ENCODE measurements at places on chromosomes 16 and 17.

DNA sequence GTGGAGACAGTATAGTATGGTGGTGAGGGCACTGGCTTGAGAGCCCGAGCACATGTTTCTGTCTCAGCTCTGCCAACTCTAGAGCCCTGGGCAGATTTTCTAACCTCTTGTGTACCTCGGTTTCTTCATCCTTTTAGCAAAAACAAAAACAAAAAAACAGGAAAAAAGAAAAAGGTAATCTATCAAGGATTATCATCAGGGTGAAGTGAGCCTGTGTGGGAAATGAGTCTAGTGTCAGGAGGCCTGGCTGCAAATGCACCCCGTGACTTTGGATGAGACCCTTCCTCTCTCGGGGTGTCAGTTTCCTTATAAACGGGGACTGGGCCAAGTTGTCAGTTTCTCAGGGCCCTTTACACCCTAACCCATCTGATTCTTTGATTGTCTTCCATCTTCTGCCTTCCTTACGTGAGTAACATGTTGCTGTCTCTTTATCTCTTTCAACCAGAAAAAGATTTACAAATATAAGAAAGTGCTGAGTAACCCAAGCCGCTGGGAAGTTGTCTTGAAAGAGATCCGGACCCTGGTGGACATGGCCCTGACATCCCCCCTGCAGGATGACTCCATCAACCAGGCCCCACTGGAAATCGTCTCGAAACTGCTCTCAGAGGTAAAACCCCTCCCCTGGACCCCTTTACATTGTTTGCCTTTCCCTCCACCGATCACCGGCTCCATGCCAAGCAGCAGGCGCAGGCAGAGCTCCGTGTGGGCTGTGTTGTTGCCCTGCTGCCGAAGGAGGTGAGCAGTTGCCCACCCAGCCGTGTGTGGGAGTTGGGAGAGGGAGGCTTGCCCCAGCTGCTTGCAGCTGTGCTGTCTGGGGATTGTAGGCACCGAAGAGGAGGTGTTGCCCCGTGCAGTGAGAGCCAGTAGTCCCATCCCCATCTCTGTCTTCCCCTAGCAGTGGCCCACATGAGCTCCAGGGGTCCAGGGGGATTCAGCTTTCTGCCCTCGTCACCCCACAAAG, 127.1 kb upstream of the PLCG2 start:
- DNase-seq, result no peak

GRCh38 chr16:84735849-84736586, 36.2 kb downstream of the USP10 start:
- no peak for DNase-seq

- DNase-seq, result peak; percentile 76
These were observed 797.5 kb upstream of the EEF2KMT start for GRCh38 chr16:5895137-5895536.

DNA sequence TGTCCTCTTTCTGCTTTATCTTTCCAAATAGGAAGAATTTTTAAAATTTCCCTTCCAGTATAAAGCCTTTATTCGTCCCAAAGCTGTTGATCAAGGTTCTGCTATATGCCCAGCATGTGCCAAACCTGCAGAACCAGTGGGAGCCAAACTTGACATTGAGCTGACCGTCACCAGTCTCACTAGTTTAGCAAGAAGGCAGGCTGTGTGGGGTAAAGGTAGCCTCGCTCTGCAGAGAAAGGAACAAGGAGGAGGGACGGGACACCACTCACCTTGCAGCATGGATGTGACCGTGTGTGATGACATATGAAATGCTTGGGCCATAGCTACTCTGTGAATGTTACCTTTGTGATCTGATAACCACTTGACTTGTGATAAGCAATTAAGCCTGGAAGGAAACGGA, 392.2 kb downstream of the CPPED1 start:
- DNase-seq, result no peak

- peak; percentile 18 for DNase-seq
These were observed 9.5 kb downstream of the DEF8 start for GRCh38 chr16:89958068-89958467.

- DNase-seq, result peak; percentile 12
These were observed 12.0 kb downstream of the CRLF3 start for GRCh38 chr17:30812218-30813177.

Data from RPMI7951 (cell line).